ENCODE measurements at places on chromosomes 2 and 18. TPM values are rescaled to one million over a fixed set of nuclear protein-coding genes. Genes with fewer than 3 reads are reported as not detected.

The PSD4 gene
- total RNA-seq, result 8.3 TPM

The EVX2 gene
- total RNA-seq, result not detected

The HOXD13 gene
- not detected for total RNA-seq

The FEV gene
- not detected for total RNA-seq

The IL18RAP gene
- 0.26 TPM for total RNA-seq

The ECEL1 gene
- total RNA-seq, result not detected

The KRTCAP3 gene
- not detected for total RNA-seq

The LINC00305 gene
- total RNA-seq, result not detected

The ERBB4 gene
- total RNA-seq, result not detected

The THSD7B gene
- 0.13 TPM for total RNA-seq

The VIL1 gene
- not detected for total RNA-seq

The TMEM169 gene
- 0.16 TPM for total RNA-seq

The TOGARAM2 gene
- not detected for total RNA-seq

The ALLC gene
- not detected for total RNA-seq

The TEKT4 gene
- total RNA-seq, result not detected

The CD8B2 gene
- not detected for total RNA-seq

The PKP4 gene
- total RNA-seq, result 9.3 TPM

The NOTO gene
- not detected for total RNA-seq

The XDH gene
- 0.52 TPM for total RNA-seq

The TM4SF20 gene
- not detected for total RNA-seq

The CYP27C1 gene
- 0.48 TPM for total RNA-seq

Data from epithelial cell of alveolus of lung (primary cell).